IMR-90 (cell line): ENCODE measurements at places on chromosomes 3 and 15. TPM values are rescaled to one million over a fixed set of nuclear protein-coding genes. Genes with fewer than 3 reads are reported as not detected.

Gene KBTBD8
- polyA plus RNA-seq = 1.5 and 1.8 TPM in 2 replicates

Gene ADAMTSL3
- polyA plus RNA-seq = 0.02 TPM in 1 of 2 replicates, not detected in the other

Gene ACVR2B
- polyA plus RNA-seq = 0.60 TPM in 2 replicates

Gene VGLL4
- 35.4 and 45.8 TPM in 2 replicates for polyA plus RNA-seq

Gene SERPINI2
- polyA plus RNA-seq = not detected in 2 replicates
